ENCODE measurements at places on chromosomes 6 and 20. TPM values are rescaled to one million over a fixed set of nuclear protein-coding genes. Genes with fewer than 3 reads are reported as not detected.

DNA sequence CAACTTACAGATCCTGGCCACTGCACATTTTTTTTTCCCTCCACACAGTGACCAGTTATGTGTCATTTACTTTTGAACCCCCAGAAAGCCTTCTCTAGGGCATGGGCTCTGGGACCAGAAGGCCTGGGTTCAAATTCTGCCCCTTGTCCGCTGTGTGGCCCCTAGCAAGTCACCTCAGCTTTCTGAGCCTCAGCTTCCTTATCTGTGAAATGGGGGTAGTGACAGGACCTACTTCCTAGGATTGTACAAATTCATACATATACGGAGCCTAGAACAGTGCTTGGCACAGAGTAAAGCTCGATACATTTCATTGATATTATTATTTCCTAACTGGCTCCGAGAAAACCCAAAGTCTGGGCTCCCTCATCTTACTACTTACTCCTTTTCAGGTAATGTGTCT is 1.6 kb downstream of the BPI start:
- DNase-seq: no peak

DNA sequence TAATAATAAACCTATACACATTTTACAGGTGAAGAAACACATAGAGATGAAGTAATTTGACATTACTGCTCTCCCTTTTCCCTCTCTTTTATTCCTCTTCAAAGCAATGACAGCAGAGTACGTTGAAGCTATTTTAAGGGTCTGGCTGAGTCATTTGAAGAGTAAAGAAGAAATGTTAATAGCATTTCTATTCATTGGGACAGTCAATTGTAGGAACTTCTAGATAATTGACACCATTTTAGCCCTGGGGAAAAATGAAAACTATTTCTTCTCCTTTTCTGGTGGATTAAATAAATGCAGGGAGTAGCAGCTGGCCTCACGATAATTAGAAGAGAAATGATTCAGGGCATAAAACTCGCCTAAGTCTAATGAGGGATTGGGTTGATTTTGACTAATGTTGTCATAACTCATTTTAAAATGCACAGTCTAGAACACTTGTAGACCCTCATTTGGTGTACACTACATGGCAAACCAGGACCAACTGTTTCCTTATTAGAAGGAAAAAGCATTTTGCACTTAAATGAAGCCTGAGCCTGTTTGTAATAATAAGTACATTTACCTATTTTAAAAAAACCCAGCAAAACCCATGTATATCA is 48.1 kb downstream of the RIPOR2 start:
- no peak for DNase-seq

DNA sequence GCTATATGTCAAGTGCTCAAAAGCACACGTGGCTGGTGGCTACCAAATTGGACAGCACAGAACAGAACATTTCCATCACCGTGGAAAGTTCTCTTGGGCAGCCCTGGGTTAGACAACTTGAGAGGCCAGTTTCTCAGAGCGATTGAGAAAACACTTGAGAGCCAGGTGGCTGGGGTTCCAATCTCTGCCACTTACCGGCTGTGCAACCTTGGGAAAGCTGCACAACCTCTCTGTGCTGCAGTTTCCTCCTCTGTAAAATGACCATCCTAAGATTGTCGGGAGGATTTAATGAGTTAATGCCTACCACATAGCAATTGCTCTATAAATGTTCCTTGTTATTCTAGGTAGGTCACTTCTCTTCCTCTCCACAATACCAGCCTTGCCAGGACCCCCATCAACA is 25.1 kb upstream of the NFATC2 start:
- no peak for DNase-seq

Gene CCDC28A
- total RNA-seq: 13.2 TPM

Gene PLCB4
- 15.2 TPM for total RNA-seq

Gene BMP7
- total RNA-seq: 0.17 TPM

Gene BTNL2
- total RNA-seq: not detected

Gene FABP7
- not detected for total RNA-seq

Gene ARG1
- total RNA-seq: not detected

Gene GGTLC1
- not detected for total RNA-seq

Data from NCI-H460 (cell line).